Testis (tissue), 5 donors: ENCODE measurements at places on chromosomes 12 and 14.

GRCh38 chr14:87626266-87626665 is 366.7 kb downstream of the GALC start:
- no peak for DNase-seq

GRCh38 chr12:16349131-16349460 is 1.7 kb downstream of the MGST1 start:
- peak; percentile 20 for DNase-seq

GRCh38 chr12:74381958-74382357 is 155.7 kb upstream of the ATXN7L3B start:
- no peak for DNase-seq

- DNase-seq = no peak
These were observed 84.4 kb upstream of the AMIGO2 start for GRCh38 chr12:47164116-47164515.

DNA sequence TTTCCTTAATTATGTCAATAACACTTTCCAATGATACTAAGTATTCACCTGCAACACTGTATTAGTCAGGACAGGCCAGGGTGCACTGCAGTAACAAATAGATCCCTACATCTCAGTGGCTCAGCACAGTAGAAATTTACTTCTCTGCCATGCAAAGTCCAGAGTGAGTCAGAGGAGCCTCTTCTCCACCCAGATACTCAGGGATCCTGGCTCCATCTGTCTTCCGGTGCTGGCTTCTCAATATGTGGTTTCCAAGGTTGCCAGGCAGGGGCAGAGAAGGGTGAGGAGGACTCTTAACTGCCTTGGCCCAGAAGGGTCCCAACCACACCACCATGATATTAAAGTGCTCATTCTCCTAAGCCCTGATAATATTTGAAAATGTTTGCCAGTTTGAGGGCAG is 47.8 kb downstream of the ADGRD1 start:
- DNase-seq = no peak

DNA sequence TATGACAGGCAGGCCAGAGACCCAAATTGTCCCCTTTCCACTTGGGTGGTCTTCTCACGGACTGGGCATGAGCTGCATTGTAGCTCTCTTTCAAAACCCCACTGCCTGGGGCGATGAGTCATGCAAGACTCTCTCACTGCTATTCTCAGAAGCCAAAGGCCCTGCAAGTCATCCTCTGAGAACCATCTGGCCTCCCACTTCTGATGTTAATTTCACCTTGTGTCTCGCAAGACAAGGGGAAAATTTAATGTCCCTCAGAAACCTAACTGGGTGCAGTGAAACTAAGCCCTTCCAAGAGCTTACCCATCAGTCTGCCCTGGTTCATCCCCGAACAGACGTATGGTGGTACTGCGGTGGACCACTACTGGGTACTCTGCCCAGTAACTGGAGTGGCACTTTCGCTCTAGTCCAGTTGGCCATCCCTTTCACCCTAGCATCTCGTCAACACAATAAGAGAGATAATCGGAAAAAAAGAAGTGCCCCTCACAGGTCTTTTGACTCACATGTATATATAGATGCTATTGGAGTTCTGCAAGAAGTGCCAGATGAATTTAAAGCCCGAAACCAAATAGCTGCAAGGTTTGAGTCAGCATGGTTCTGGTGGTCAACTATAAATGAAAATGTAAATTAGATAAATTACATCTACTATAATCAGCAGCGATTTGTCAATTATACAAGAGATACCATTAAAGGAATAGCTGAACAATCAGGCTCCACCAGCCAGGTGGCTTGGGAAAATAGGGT is 31.3 kb upstream of the LALBA start:
- DNase-seq = no peak

DNA sequence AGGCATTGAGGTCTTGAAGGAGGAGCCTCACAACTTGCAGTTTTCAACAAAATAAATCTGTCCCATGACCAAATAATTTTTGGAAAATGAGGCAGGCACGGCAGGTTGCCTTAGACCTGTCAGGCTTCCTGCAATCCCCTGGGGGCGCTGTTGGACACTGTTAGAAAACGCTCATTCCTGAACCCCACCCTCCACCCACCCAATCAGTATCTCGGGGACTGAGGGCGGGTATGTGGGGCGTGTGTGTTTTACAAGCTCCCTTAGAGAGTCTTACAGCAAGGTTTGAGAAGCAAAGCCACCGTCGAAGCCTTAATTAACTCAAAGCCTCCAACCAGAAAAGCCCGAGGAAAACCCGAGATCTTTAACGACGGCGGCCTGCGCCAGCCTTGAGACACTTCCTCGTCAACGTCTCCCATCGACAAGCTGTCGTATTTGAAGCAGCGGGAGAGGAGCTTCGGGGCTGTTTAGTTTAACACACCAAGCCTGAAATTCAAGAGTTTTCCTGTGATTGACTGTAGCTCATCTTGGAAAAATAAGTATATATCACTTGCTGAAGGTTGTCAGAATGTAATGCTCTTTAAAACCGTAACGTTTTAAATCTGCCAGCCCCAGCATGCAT is 123.0 kb downstream of the GLT1D1 start:
- peak; percentile 69 for DNase-seq

- DNase-seq = no peak
These were observed 23.3 kb downstream of the CYP46A1 start for GRCh38 chr14:99707420-99707819.
